ENCODE measurements at places on chromosomes 7 and 10. TPM values are rescaled to one million over a fixed set of nuclear protein-coding genes. Genes with fewer than 3 reads are reported as not detected.

FAM25G gene
- not detected for polyA plus RNA-seq

JAKMIP3 gene
- 7.2 TPM for polyA plus RNA-seq

DNA sequence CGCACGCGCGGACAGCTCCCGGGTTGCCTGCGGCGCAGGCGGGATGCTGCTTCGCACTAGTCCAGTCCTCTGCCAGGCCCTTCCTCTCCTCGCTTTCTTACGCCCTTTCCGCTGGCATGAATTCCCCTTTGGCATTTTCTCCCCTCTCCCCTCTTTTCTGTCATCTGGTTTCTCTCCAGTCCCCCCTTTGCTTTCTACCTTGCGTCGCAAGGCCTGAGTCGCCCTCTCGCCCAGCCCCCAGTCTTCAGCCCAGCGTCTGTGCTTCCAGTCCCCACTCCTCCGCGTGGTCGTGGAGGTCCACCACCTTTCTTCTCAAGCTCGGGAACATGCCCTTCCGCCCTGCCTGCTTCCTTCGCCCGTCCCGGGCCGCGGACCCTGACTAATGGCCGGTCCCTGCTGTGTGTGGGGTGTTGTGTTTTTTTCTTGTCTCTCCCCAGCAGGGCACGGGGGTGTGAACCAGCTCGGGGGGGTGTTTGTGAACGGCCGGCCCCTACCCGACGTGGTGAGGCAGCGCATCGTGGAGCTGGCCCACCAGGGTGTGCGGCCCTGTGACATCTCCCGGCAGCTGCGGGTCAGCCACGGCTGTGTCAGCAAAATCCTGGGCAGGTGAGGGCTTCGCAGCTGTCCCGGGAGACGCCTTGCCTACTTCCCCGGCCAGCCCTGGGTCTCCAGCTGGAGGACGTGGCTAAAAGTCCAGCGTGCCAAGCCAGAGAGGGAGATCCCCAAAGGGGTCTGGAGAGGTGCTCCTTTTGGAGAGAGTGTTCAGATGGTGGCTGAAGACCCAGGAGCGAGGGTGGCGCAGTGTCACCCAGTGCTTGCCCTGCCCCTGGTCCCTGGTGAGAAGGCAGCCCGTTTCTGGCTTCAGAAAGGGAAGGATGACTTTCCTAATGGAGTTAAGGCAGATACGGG, 4.2 kb downstream of the PAX2 start:
- peaks cover 54% of the 10 kb centered on the region for H3K4me1 ChIP-seq
- peak; percentile 11 for DNase-seq
- peaks cover 19% of the 10 kb centered on the region for H3K36me3 ChIP-seq
- H3K27ac ChIP-seq, result no peak overlapping the region
- H3K27me3 ChIP-seq, result peaks cover 98% of the 10 kb centered on the region

DNA sequence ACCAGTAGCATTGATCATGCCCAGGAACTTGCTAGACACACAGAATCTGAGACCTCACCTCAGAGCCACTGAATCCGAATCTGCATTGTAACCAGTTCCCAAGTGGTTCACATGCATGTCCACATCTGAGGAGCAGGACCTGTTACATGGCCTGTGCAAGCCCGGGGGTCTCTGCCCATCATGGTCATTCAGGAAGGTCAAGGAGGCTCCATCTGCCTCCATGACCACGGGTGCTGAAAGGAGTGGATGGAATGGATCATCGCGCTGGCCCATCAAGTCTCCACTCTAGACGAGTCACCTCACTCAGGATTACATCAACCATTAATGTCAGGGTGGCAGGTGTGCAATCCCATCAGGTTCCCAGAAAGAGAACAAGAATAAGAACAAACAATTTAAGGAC, 85.8 kb upstream of the ADAM12 start:
- H3K36me3 ChIP-seq, result no peaks in the 10 kb centered on the region
- no peaks in the 10 kb centered on the region for H3K27me3 ChIP-seq
- H3K27ac ChIP-seq, result no peak overlapping the region
- peaks cover 7% of the 10 kb centered on the region for H3K4me1 ChIP-seq

GRCh38 chr7:7883394-7883793, 85.2 kb upstream of the GLCCI1 start:
- no peak overlapping the region for H3K27ac ChIP-seq
- H3K36me3 ChIP-seq, result no peaks in the 10 kb centered on the region
- no peaks in the 10 kb centered on the region for H3K27me3 ChIP-seq
- no peak overlapping the region for H3K4me3 ChIP-seq
- DNase-seq, result no peak

DNA sequence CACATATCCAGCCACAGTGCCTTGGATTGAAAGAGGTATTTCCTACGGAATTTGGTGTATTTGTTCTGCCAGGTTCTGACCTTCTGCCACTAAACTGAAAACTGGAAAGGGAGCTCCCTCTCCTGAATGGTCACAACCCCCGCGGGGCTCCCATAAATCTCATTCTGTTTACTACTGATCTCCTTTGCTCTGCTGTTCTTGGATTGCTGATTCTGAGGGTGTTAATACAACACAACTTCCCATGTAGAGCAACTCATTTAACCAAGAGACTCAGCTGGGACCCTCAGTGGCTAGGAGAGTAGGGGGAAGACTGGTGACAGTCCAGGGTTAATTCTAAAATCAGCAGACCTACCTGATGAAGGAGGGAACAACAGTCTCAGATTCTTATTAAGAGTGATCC, 662.9 kb downstream of the INHBA start:
- no peak for DNase-seq
- no peak overlapping the region for H3K4me3 ChIP-seq
- H3K4me1 ChIP-seq, result no peaks in the 10 kb centered on the region
- no peak overlapping the region for H3K27ac ChIP-seq
- no peaks in the 10 kb centered on the region for H3K27me3 ChIP-seq

GRCh38 chr7:74290981-74291441, 1.8 kb downstream of the CLIP2 start:
- DNase-seq, result no peak
- H3K27ac ChIP-seq, result no peak overlapping the region
- no peaks in the 10 kb centered on the region for H3K27me3 ChIP-seq
- H3K4me1 ChIP-seq, result peaks cover 67% of the 10 kb centered on the region
- H3K4me3 ChIP-seq, result peak overlapping the region; percentile 73
- peaks cover 13% of the 10 kb centered on the region for H3K36me3 ChIP-seq

GRCh38 chr10:96334616-96335526, 23.9 kb downstream of the OPALIN start:
- no peaks in the 10 kb centered on the region for H3K36me3 ChIP-seq
- peaks cover 7% of the 10 kb centered on the region for H3K4me1 ChIP-seq
- peak; percentile 72 for DNase-seq
- H3K27me3 ChIP-seq, result peaks cover 2% of the 10 kb centered on the region
- no peak overlapping the region for H3K27ac ChIP-seq

- H3K27ac ChIP-seq, result no peak overlapping the region
- H3K4me3 ChIP-seq, result no peak overlapping the region
- H3K4me1 ChIP-seq, result peaks cover 6% of the 10 kb centered on the region
- H3K27me3 ChIP-seq, result no peaks in the 10 kb centered on the region
- DNase-seq, result no peak
Measured at GRCh38 chr7:38554586-38554985, 76.6 kb downstream of the AMPH start.
